ENCODE measurements at places on chromosomes 6 and 20.

- DNase-seq, result no peak
These were observed 23.5 kb upstream of the IBTK start for GRCh38 chr6:82270881-82271635.

GRCh38 chr6:142313284-142313683 is 11.5 kb downstream of the ADGRG6 start:
- no peak for DNase-seq

GRCh38 chr6:484086-484745 is 92.7 kb downstream of the IRF4 start:
- no peak for DNase-seq

DNA sequence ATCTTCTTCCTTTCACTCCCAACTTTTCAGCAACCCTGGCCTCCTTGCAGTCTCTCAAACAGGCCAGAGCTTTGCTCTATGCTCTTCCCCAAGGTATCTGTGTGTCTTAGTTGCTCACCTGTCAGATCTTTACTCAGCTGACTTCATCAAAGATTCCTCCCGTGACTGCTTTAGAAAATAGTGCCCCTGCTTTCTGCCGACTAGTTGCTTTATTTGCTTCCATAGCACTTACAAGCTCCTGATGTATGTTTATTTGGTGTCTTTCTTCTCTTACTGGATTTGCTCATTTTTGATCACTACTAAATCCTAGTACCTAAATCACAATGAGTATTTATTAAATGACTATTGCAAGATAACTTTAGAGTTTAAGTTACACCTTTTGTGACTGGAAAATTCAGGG is 5.9 kb downstream of the NDUFAF5 start:
- no peak for DNase-seq

DNA sequence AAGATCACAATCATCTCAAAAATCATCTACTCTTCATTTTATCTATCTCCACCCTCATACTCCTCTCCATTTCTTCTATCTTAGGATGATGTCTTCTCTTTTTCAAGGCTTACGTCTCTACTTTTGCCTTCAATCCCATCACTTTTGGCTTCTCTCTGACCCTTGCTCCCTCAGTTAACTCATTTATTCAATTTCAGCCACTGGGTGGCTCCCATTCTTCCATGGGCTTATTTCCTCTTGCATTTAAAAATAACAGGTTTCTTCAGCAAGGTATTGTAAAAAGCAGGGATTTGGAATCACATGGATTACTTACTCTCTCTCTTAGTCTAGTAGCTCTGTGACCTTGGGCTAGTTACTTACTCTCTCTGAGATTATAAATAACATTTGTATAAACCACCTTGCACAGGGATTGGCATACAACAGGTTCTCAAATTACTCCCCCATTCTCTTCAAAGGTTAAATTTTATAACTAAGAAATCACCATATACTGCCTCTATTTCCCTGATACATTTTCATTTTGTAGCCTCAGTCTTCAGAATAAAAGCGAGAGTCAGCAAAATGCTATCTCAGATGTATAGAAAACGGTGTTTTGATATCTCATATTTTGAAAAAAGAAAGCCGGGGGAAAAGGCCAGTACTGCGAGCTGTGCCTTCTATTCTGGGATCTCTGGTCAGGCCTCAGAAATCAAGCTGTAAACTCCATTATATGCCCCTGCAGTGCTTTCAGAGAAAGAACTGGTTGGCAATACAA is 5.5 kb downstream of the ZSCAN12 start:
- DNase-seq, result no peak

- DNase-seq, result no peak
These were observed 145.5 kb downstream of the TENT5A start for GRCh38 chr6:81606965-81607381.

DNA sequence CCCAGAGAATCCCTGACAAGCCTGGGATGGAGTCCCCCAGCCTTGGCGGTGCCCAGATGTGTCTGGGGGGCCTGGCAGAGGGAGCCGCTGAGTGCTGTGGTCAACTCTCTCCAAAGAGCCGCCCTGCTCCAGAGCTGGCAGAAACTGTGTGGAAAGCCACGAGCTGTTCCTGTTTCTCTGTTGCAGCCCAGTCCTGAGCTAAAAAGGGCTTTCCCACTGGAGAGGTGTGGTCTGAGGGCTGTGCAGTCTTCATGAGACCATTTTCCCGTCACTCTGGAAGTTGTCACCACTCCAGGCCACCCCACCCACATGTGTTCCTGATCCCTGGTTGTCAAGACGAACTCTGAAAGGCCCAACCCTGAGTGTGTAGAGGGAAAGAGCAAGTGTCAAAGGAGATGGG is 99.7 kb upstream of the KCNK16 start:
- no peak for DNase-seq

- no peak for DNase-seq
These were observed 50.3 kb downstream of the LGSN start for GRCh38 chr6:63269470-63269869.

- DNase-seq, result no peak
These were observed 20.0 kb upstream of the LBP start for GRCh38 chr20:38326309-38326708.

DNA sequence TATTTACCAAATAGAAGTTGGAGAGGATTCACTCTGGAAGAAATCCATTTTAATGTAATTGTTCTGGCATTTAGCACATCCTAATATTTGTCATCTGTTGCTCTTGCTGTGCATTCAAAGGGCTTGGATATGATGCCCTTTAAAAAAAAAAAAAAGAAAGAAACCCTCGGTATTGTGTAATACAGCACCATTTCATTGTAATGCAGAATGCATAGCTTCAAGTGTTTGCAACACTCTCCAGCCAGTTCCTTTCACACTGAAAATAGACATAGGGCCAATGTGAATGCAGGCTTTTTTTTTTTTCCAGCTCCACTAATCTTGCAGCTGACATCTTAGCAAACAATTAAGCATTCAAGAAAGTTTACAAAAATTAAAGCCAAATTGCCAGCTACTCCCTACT is 197.4 kb upstream of the POU3F2 start:
- DNase-seq, result no peak

- DNase-seq, result no peak
These were observed 82.7 kb downstream of the PFDN4 start for GRCh38 chr20:54290636-54291035.

- no peak for DNase-seq
These were observed 43.6 kb upstream of the CCN6 start for GRCh38 chr6:112010328-112010727.

- DNase-seq, result no peak
These were observed 2.0 kb upstream of the CST9L start for GRCh38 chr20:23570178-23570760.

DNA sequence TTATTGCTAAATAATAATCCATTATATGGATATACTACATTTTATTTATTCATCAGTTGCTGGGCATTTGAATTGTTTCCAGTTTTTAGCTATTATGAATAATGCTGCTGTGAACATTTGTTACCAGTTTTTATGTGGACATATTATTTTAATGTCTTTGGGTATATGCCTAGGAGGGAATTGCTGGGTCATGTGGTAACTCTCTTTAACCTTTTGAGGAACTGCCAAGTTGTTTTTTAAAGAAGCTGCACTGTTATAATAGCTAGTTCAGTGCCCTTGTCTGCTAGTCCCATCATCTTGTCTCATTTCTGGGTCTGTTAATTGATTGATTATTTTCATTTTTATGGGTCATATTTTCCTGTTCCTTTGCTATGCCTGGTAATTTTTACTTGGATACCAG is 56.3 kb downstream of the FOXO3 start:
- DNase-seq, result no peak

DNA sequence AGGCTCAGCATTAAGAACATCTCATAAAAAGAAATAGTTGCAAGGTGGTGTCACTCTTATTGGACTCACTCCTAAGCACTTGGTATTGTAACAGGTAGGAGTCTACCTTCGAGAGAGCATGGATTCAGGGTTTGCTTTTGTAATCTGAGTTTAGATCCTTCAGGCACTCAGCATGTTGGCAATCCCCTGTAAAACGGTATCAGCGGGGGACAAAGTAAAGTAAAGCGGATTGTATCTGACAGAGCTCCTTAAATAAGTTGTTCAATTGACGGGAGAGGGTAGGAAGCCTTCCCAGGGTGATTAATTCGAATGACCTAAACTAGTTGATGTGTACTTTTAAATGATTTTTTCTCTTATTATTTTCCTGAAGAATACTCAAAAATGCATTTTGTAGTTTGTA is 869.8 kb upstream of the EPHA7 start:
- no peak for DNase-seq

- no peak for DNase-seq
These were observed 40.4 kb downstream of the TTI1 start for GRCh38 chr20:37992802-37993409.

DNA sequence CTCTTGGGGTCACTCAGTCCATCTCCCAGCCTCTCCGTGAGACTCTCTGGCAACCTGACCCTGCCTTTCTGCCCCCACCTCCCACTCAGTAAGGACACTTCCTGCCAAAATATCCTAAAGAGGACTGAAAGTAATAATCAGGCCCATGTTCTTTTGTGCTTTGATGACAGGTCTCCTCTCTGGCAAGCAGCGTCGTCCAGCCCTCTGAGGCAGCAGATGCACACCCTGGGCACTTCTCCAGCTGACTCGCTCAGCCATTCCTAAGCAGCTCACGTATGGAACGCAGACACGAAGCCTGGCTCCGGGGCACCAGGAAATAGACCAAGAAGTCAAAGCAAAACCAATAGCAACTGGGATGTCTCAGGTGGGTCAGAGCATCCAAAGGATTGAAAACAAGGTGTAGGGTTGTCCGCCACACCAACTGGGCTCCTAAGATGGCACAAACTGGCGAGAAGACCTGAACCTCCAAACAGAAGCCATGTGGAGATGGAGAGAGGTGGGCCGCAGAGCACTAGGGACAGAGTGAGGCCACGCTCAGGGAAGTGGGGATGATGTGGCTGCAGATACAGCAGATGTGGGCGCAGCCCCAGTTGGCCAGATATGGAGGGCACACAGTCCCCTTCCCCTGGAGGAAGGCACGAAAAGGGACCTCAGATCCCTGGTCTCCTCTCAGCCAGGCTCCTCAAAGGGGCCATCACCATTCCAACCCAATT is 99.3 kb downstream of the PRND start:
- no peak for DNase-seq

- DNase-seq, result no peak
These were observed 11.8 kb upstream of the SNRPC start for GRCh38 chr6:34745277-34746103.

GRCh38 chr6:30171677-30172471 is 8.5 kb downstream of the TRIM15 start:
- no peak for DNase-seq

DNA sequence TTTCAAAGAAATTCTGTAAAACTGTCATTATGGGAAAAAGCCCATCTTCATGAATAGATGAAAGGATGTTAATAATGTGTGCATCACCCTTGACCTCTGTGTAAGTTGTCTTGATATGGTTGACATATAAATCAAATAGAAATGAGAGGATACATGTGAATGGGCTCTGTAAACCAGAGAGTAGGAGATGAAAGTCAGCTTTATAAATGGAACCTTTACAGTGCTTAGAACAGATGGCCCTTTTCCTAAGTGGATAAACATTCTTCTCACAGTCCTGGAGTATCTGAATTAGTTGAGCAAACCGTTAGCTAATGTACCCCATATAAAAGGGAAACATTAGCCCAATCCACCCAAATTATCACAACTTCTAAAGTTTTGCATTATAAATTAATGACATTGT is 57.5 kb downstream of the MYLK4 start:
- DNase-seq, result no peak

- DNase-seq, result no peak
These were observed 287.2 kb downstream of the TAF4 start for GRCh38 chr20:61778495-61778863.

DNA sequence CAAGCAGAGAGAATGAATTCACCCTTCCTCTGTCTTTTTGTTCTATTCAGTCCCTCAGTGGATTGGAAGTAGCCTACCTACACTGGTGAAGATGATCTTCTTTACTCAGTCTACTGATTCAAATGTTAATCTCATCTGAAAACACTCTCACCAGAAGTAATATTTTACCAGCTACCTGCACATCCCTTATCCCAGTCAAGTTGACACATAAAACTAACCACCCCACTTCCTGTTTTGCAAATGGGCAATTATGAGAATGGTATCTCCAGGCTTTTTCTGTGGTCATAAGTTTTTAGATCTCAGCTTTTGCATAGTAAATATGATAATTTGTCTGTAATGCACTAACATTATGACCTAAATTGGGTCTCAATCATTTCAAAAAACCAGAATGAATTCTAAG is 228.8 kb upstream of the ECI2 start:
- DNase-seq, result no peak

DNA sequence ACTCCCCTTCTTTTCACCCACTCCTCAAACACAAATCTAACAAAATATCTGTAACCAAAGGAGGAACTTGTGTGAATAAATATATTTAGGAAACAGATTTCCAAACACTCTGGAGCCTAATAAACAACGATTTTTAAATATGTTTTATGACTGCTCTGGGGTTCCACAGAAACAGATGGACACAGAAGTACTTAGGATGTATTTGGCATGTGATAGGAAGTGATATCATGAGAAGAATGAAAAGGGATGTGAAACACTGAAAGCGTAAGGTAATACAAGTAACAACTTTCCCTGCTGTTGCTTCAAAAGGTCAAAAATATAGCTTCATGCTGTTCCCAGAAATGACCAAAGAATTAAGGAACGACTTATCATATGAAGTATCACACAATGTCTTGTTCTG is 26.1 kb upstream of the ENPP1 start:
- no peak for DNase-seq

DNA sequence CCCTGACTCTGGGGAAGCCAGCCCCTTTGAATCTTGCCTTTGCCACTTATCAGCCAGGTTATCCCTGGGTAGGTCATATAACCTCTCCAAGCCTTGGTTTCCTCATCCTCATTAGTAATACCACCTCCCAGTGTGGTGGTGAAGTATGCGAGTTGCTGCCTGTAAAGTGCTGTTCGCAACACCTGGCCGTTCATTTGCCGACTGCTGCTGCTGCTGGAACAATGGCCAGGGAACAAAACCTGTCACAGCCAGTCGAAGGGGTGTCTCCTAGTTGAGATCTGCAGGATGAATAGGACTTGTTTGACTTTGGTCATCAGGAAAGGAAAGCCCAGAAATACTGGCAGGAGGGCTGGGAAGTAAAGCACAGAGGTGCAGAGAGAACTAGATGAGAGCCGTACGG is 6.1 kb downstream of the MANBAL start:
- no peak for DNase-seq

DNA sequence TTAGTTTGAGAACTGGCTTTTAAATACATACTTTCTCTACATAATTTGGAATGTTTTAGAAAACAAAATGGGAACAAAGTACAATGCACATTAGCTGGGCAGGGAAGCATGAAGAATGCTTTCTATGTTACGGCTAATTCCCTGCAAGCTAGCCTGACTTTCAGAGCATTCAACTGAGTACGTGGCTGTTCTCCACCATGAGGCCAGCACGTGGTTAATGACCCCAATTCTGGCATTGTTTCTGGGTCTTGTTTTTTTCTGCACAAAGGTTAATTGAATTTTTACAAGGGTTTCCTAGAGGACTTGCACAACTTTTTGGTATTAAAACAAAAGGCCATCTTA is 208.6 kb upstream of the AGPAT4 start:
- DNase-seq, result no peak

- no peak for DNase-seq
These were observed 3.1 kb downstream of the SLC23A2 start for GRCh38 chr20:4998160-4998651.

GRCh38 chr20:21517566-21518277 is 3.9 kb upstream of the NKX2-2 start:
- DNase-seq, result no peak
